Stimulated activated CD8-positive, alpha-beta memory T cell treated with anti-CD3 and anti-CD28 coated beads, Interleukin-2, amount 100 ng/mL, for 48 hours (primary cell): ENCODE measurements at places on chromosomes 6 and 20.
A peak's percentile ranks its signal among the peaks of the same experiment; 100 is the strongest.

- no peak for DNase-seq
These were observed at the start of gene MYT1 for GRCh38 chr20:64164123-64164836. MYT1 (plus strand) TSS chr20:64164452; CDS start chr20:64198862, 34,410 bp downstream.

DNA sequence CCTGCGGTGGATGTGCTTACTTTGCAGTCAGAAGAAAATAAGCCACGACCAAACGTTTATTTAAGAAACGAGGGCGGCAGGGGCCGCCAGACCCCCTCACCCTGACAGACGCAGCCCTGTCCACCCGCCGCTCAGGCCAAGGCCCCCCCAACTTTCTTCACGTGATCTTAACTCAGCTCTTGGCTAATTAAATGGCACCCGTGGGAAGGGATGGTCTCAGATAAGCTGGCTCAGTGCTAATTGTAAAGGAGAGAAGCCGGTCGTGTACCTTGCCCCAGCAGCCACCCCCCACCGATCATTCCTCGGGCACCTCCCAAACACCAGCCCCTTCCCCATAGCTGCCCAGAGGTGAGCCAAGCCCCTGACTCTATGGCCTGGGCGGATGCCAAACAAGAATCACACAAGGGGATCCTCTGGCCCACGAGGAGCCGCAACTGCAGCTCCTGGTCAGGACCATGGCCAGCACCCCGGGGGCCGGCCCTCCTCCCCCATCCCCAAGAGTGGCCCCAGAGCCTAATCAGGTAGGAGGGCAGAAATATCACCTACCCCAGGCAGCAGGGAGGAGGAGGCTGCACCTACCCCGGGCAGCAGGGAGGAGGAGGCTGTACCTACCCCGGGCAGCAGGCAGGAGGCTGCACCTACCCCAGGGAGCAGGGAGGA, 11.2 kb downstream of the KCNQ2 start:
- DNase-seq = no peak

- DNase-seq = no peak
These were observed 210.1 kb downstream of the SYNDIG1 start for GRCh38 chr20:24679448-24680047.

GRCh38 chr6:5121956-5122355, 36.8 kb downstream of the PPP1R3G start:
- DNase-seq = no peak

DNA sequence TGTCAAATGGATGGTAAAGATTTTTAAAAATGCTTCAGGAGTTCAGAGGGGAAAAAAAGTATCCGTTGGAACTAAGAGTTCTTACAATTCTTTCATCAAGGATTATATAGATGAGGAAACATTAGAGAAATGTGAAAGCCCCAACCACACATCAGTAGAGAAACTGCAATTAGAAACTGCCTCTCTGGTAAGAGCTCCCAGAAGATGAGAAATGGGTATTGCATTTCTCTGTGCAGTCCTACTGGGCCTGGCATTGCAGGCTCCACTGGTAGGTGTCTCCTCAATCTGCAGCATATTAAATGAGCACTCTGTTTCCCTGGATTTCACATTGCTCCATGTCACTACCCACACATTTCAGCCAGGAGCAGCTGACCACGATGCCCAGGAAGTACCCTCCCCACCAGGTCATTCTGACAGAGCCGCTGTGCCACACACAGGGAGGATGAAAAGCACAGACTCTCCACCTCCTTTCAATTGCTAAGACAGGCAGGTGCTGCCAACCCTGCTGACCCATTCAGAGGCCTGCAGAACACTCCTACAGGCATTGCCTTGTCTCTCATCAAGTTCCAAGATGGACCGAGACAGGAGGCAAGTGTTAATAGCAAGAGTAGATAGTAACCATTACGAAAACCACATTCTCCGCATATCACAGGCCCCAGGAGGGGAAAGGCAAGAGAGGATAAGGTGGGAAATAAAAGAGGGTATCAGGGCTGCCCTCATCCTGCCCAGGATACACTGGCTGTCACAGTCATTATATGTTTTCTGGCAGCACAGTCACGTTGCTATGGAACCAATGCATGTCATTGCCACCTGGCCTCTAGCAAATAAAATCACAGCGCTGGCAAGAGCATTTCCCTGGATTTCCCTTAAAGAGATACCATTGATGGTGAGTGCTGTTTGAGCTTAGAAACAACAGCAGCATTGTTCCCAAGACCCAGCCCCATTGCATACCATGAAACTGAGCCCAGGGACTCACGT, 241.7 kb downstream of the ATXN1 start:
- no peak for DNase-seq

GRCh38 chr6:11654876-11655275, 117.3 kb downstream of the TMEM170B start:
- no peak for DNase-seq

GRCh38 chr6:36844232-36845170, 5.3 kb upstream of the CPNE5 start:
- no peak for DNase-seq

- DNase-seq = no peak
These were observed 277.1 kb upstream of the QKI start for GRCh38 chr6:163137398-163137881.

GRCh38 chr6:113848280-113848679, 8.9 kb upstream of the MARCKS start:
- DNase-seq = no peak

- no peak for DNase-seq
These were observed 232.5 kb downstream of the SOX4 start for GRCh38 chr6:21826023-21826422.

- no peak for DNase-seq
These were observed at the start of gene APOM for GRCh38 chr6:31655349-31656237. APOM (plus strand) TSS chr6:31655894; CDS start chr6:31655967, 73 bp downstream.

DNA sequence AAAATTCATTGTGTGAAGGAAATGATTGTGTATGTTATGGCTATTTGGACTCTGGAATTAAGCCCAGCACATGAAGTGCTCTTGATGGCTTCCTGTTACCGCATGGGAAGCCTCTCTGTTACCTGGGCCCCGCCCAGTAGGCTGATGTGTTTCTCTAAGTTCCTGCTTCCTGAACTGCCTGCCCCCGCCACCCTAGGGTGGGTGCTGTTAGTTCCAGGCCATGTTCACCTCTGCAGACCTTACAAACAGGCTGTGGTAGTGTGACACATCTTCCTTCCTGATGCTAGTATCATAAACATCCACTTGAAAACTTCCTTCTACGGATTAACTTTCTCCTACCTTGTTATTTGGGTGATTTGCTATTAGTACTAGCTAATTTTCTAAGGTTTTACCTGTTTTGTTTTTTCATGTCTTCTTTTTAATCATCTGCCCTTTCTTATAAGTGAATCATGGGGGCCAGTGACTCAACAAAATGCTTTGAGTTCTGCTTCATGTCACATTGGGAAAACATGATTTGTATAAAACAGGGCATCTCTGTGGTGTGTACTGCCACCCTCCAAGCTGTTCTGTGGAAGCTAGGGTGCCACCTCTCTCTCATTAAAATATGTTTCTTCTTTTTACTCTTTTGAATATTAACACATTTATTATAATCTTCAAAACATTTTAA, 40.6 kb downstream of the SH3BGRL2 start:
- DNase-seq = peak; percentile 17

DNA sequence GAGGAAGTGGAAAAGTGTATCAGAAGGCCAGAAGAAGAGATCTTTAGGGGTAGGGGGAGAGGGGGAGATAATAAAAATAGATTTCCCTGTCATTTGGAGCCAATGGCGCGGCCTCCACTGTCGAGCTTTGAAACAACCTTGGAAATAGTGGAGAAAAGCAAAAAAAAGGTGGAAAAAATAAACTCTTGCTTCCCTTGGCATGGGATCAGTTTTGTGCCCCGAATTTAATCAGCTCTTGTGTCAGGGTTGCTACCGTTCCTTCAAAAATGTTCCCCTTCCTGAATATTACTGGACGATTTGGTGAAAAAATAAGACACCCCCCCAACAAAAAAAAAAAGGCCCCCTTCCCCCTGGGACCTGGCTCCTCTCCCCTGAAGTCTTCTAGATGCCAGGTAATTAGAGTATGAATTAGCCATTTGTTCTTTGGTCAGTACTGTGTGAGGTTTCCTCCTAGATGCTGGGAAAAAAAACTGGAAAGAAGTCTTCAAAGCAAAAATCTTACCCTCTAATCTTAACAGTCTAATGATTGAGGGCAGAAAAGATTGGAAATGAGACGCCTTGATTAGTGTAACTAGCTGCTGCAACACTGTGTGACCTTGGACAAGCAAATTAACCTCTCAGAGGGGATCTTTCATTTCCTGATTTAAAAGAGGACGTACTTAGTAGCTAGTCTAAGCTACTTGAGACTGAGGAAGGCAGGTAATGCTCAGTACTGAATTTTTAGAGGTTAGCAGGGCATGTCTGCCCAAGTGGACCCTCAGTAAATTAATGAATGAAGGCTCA, 872 bp upstream of the RBM39 start:
- DNase-seq = no peak

- DNase-seq = no peak
These were observed 4.8 kb upstream of the MRPS10 start for GRCh38 chr6:42222448-42222847.

GRCh38 chr6:116648156-116648555, 20.4 kb downstream of the ZUP1 start:
- DNase-seq = no peak

DNA sequence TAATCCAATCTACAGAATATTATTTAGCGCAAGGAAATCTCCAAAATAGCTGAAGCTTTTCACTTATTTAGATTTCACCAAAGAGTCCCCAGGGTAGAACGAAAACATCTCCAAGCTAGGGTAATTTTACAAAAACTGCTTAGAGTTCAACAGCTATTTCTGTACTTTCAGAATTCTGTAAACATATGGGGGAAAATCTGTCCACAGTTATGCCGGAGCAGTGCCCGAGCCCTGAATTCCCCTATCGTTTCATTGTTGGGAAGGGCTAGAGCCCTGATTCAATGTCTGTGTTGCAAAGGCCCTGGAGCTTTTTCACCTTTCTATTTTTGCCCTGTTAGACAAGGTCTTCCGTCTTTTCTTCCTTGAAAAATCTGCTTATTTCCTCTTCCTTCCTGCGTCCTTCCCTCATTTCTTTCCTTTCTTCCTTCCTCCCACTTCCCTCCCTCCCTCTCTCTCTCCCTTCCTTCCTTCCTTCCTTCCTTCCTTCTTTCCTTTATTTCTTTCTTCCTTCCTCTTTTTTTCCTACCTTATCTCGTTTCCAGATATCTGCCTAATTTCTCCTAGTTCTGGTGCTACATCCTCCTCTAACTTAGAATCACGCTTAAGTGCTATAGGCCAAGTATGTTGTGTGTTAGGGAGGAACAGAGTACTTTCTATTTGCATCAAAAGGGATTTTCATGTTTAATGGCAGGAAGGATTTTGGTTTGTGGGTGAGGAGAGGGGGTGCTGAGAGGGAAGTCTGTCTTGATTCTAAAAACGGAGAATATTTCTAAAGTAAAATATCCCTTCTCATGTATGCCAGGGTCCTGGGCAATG, 122.5 kb upstream of the BMP2 start:
- DNase-seq = no peak

DNA sequence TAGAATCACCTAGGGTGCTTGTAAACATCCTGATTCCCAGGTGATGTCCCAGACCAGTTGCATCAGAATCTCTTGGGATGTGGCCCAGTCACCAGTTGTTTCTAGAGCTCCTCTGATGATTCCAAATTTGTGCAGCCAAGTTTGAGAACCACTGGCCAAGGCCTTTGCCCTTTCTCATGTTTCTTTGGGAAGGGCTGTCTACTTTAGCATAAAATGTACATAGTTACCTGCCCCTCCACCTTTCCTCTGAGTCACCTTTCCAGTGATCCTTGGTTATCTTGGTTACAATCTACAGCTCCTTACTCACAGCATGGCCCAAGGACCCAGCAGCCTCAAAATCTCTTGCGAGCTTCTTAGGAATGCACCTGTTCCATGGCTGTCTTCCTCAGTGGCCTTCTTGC, 266.4 kb upstream of the PRND start:
- DNase-seq = no peak

DNA sequence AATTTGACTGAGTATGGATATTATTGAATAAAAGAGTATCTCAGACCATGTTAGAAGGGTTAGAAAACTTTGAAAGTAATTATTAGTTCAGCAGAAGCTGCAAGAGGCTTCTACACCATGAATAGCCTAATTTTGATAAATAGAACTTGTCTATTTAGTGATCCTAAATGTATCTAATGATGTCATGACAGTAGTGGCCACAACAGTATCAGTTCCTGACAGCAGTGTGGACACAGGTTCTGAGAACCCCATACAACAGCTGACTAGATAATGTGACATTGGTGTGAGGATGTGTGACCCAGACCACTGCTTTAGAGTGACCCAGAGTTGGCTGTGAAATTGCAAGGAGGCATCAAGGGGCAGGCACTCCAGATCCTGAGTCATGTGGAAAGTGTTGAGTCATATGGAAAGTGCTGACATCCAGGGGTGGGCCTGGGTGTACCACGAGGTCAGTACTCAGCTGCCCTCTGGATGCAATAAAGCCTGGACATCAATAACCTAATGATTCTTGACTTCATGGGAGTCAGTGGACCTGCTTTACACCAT, 754.7 kb downstream of the DHX35 start:
- DNase-seq = no peak

DNA sequence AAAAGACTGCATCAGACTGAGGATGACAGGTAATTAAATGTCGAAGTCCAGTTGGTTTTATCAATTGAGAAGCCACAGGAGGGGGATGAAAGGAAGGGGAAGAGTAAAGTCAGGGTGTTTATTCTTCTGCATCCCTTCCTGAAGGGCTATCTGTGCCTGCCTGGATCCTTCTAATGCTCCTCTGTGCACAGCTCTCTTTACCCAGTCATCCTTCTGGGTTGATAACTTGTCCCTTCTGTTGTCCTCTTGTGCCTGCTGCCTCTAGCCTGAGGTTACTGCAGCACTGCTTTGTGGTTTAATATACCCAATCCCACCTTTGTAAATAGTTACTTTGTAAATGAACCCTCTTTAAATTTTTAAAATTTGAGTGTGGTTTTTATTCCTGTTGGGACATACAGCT, 1127.3 kb downstream of the EPHA7 start:
- no peak for DNase-seq

DNA sequence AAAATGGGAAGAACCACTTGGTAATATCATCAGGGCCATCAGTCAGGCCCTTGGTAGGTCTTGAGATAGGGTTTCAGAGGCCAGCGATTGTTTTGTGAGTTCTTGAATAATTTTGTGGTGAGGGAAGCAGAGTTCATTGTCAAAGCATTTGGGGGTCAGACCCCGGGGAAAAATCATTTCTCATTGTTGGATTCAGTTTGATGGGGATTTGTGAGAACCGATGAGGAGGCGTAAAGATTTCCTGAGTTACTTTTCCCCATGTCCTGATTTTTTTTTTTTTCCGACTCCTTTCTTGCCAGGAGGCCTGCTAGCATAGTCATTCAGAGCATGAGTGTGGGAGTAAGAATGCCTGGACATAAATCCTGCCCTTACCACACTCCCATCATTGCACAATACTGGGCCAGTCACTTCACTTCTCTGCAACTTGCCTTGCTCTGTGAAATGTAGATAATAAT, 60.3 kb downstream of the TSHZ2 start:
- DNase-seq = no peak

DNA sequence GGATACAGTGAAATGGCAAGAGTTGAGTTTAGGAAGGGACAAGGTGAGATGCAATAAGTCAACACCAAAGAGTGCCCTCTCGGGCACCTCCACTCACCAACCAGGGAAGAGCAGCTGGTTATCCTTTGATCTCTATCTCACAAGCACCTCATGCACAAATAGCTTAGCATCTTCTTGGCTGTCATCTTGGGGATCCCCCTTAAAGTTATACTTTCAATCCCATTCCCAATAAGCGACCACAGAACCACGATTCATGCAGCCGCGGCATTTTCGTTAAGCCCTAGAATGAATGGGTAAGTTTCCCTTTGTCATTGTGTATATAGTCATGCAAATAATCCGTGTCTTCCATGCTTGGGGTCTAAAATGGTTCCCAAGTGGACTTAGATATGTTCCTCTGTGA, 73.5 kb downstream of the ADTRP start:
- DNase-seq = no peak
